Kidney (tissue), 22 donors: ENCODE measurements at places on chromosomes 3 and 15. TPM values are rescaled to one million over a fixed set of nuclear protein-coding genes. Genes with fewer than 3 reads are reported as not detected.

SLC27A2 gene
- polyA plus RNA-seq: 31.2 TPM

DNA sequence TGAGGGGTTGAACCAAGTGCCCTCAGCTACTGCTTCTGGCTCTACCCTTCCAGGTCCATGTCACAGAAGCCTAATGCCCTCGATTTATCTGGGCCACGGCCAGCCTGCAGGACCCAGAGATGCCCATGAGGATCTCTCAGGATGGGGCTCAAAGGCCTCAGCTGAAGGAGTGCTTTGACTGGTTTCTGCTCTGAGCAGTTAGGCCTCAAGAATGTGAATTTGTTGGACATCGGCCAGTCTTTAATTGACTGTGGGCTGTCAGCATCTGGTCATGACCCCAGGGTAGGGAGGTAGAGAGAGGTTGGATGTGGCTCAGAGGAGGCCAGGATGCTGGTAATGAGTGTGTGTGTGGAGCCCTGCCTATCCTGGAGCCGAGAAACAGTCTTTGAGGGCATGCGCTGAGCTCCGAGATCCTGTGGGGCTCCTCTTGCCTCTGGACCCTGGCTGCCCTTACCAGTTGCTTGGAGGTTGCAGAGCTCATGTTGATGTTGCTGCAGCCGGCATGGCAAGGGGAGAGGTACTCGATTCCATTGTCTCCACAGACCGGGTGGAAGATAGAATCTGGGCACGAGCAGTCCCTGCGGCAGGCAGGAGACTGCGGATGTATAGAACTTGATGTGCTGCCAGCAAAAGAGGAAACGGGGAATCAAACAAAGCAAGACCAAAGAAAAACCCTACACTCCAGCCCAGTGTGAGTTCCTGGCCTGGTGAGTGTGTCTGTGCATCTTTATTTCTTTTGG lies 49.1 kb upstream of the RAB6B start:
- peak; percentile 52 for DNase-seq

- peak; percentile 60 for DNase-seq
Observed at GRCh38 chr3:130894986-130895280, 1.0 kb downstream of the ATP2C1 start.

DNA sequence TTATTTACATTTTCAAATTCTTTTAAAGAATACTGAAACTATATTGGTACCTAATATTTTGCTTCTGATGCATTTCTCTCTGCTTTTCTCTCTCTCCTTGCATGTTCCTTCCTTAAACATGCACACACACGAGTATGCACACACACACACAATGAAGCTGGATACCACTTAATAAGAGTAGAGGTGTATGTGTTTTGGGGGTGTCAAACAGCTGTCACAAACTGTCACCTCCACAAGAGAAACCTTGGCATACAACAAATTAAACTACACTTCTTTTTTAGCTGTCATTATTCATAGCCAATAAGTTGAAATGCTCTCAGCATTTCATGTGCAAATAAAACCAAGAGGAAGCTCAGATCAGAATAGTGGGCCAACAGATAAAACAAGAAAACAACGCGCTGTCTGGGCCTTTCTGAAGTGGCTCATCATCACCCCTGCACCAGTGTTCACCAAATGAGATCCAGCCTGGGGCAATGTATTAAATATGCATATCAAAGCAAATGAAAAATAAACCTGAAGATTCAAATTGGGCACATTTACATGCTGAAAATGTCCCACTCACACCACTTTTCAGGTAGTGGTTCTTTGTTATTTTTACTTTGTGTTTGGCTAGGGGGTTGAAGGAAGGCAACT lies 9.7 kb downstream of the MEIS2 start:
- DNase-seq: peak; percentile 7

GRCh38 chr3:169658311-169658931 lies 5.1 kb downstream of the MECOM start:
- no peak for DNase-seq

DNA sequence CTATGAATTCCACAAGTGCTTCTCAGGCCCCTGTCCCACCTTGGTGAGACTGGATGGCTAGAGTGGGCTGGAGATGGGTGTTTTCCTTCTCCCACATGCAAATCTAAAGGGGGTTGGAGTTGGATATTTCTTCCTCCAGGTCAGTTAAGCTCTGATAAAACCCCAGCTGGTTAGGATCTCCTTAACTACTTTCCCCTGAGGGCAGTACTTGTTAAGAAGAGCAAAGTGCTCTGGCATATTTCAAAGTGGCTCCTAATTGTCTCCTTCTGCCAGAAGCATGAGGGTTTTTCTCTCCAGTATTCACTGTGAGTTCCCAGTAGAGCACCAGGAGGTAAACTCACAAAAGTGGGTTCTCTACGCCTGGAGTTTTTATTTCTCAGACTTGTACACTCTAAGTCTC lies 31.4 kb downstream of the COL6A6 start:
- DNase-seq: no peak

GRCh38 chr15:38454696-38455090 lies 766 bp downstream of the FAM98B start:
- DNase-seq: no peak

MRAS gene
- 30.9 TPM for polyA plus RNA-seq

CNTN3 gene
- 3.8 TPM for polyA plus RNA-seq

DNA sequence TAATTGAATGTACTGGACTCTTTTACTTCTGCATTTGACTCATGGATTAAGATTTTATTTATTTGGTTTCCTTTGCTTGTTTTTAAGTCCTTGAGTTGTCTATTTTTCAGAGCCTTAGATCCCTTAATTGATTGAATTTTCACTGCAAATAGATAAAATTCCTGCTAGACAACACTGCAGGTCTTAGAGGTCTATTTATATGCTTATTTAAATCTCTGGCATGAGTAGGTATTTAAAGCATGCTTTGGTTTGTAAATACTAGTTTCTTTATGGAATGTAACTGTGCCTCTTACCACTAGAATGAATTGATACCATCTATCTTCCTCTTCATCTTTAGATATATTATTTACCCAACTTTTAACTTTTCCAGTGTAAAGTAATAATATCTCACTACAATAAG lies 20.0 kb downstream of the PLSCR5 start:
- DNase-seq: no peak

GRCh38 chr3:115204475-115204874 lies 57.4 kb upstream of the ZBTB20 start:
- DNase-seq: no peak

- DNase-seq: no peak
Observed at GRCh38 chr3:24119321-24119751, 174.2 kb downstream of the NR1D2 start.

- peak; percentile 45 for DNase-seq
Observed at GRCh38 chr3:155676252-155676981, 68.5 kb downstream of the PLCH1 start.

- DNase-seq: no peak
Observed at GRCh38 chr3:129050556-129051295, 9.9 kb upstream of the GP9 start.

DNA sequence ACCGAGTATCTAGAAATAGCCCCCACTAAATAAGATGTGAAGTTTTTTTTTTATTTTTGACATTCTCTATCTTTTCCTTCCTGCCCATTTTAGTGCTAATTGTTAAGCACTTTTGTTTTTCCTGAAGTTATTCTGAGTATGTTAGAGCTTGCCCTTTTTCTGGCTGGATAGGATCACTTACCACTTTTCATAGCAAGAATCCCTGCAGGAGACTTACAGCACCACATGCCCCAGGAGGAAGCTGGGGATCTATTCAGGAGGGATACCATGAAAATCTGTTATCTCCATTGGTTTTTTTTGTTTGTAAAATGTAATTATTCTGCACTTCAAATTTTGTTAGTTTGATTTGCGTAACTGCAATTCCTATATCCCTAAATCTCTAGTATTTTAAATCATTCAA lies 968.4 kb downstream of the ZPLD1 start:
- no peak for DNase-seq
